Stimulated activated CD8-positive, alpha-beta memory T cell treated with anti-CD3 and anti-CD28 coated beads, Interleukin-15, amount 100 ng/mL, for 1 hour (primary cell): ENCODE measurements at places on chromosomes 3 and 15.

GRCh38 chr15:73632670-73633058 lies 525 bp downstream of the NPTN start:
- no peak for DNase-seq

DNA sequence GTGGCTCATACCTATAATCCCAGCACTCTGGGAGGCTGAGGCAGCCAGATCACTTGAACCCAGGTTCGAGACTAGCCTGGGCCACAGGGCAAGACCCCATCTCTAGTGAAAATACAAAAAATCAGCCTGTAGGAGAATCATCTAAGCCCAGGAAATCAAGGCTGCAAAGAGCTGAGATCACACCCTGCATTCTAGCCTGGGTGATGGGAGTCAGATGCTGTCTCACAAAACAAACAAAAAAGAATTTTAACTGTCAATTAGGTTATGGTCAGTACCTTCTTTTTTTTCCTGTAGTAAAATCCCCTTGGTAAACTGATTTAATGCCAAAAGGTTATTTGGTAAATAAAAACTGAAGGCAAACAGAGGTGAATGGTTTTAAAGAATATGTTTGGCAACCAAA lies 29.0 kb downstream of the TMCC1 start:
- DNase-seq = no peak

- DNase-seq = no peak
Measured at GRCh38 chr3:4995500-4996053, 16.3 kb downstream of the BHLHE40 start.

DNA sequence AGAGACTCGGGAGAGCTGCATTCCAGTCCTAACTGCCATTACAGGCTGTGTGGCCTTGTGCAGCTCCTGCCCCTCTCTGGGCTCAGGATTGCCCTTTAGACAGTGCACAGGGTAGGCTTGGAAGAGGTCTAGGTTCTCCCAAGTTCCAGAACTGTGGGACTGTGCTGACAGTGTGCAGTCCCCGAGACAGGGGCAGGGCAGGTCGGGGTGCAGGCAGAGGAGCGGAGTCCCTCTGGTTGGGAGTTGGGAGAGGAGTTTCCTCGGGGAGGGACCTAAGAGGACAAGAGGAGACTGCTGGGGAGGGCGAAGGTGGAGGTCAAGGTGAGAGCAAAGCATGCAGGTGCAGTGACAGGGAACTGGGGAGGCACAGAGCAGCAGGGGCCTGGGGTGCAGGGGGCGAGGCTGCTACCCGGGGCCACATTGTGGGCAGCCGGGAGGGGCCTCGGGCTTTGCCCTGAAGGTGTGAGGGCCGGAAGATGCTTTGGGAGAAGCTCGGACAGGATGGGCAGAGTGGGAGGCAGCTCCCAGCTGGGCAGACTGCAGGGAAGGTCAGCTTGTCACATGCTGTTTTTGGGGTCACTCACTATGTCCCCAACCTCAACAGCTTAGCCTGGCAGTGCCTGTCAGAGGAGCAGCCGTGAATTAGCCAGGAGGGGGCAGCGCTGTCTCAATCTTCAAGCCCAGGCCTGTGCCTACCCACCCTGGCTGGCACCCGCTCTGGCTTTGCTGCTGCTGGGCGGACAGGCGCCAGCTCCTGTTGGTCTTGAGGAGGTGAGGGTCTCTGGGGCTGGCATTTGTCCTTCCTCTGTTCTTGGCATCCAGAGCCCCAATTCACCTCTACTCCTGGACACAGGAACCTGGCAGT lies 15.4 kb upstream of the CSPG4 start:
- DNase-seq = peak; percentile 43

DNA sequence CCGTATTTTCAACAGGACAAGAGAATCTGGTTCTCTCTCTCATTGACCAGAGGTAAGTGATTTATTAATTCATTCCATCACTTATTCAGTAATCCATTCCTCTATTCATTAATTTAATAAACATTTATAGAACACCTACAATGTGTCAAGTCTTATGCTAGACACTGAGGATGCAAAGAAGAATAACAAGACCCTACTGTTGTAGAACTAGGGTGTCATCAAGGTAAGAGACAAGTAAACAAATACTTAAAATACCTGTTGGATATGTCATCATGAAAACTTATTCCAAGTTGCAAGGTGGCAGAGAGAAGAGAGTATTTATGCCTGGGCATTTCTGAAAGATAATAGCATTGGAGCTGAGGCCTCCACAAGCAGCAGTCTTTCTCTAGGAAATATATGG lies 257.8 kb downstream of the CDIN1 start:
- no peak for DNase-seq

- DNase-seq = no peak
Measured at GRCh38 chr15:92878593-92879053, 21.5 kb upstream of the CHD2 start.

GRCh38 chr3:56375654-56376053 lies 92.6 kb downstream of the ERC2 start:
- DNase-seq = no peak

- no peak for DNase-seq
Measured at GRCh38 chr15:49855917-49856637, 235.2 kb downstream of the DTWD1 start.

DNA sequence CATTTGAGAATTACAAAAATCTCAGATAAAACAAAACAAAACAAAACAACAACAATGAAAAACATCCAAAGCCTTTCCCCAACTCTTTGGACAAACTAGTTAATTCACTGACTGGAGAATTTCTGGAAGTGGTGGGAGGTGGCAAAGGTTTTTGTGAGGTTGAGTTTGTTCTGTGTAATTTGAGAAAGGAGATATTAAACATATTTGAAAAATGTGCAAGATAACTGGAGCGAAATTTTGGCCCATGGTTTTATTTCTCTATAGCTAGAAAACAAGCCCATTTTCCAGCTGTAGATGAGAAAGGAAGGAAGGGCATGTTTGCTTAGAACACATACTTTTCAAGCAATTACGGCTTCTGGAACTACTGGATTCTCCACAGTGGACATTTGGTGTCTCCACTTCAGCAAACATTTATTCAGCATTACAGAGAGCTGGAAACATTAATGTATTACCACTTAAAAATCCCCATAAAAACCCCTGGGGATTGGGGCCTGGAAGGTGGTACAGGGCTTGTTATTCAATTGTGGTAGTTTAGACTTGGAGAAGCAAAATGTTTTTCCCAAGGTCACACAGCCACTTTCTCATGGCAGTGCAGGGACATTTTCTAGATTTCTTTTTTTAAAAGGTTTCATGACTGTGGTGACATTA lies 135.8 kb downstream of the THSD4 start:
- no peak for DNase-seq

DNA sequence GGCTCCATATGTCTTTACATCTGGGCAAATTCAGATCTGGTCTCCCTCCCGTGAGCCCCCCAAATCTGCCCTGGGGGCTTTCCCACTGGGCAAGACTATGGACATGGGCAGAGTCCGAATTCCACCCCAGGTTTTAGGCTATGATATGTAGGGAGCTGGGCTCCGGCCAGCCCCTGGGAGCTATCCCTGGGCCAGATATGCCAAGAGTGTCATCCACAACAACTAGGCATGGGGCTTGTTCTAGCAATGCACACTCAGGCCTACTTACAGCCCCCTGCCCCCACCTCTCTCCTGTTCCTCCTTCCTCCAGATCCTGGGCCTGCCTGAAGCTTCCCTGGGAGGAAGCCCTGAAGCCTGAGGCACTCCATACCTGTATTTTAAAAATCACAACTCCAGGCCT lies 622 bp downstream of the XIRP1 start:
- no peak for DNase-seq

DNA sequence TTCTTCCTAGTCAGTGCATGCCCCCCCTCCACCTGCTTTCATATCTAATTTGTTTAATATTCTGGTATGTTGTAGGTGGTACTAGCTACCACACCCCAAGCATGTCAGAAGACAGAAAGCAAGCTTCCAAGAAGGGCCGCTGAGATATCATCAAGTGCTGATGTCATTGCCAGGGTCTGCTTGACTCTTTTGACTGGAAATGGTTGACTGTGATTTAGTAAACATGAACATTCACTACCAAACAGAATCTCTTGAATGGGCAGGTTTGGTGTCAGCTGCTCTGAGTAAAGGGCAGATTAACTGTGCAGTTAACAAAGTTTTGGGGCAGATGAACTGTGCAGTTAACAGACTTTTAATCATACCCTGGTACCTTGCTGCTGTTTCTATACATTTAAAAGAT lies 244.2 kb upstream of the SATB1 start:
- no peak for DNase-seq

- DNase-seq = no peak
Measured at GRCh38 chr3:123476967-123477750, 28.3 kb upstream of the ADCY5 start.

GRCh38 chr3:112365636-112366035 lies 32.7 kb downstream of the CD200 start:
- no peak for DNase-seq

- no peak for DNase-seq
Measured at GRCh38 chr3:15631426-15632211, 30.1 kb downstream of the BTD start.

- no peak for DNase-seq
Measured at GRCh38 chr3:153621953-153622352, 459.9 kb downstream of the RAP2B start.

DNA sequence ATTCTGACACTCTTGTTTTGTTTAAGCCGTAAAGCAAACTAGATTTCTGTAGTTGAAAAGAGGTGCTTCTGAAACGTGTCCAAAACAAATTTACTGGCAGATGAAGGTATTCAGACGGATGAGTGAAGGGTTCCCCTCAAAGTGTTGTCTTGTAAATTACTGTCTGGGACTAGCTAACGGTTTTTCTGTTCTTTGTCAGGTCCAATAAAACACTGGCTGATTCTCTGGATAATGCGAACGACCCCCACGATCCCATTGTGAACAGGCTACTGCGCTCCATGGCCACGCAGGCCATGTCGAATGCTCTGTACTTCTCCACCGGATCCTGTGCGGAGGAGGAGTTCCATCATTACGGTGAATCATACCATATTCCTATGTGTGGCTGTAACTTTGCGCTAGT lies 27.7 kb downstream of the TIPIN start:
- DNase-seq = no peak

GRCh38 chr3:149604125-149604875 lies 53.5 kb downstream of the WWTR1 start:
- DNase-seq = no peak

- DNase-seq = no peak
Measured at GRCh38 chr3:7288133-7288532, 427.2 kb downstream of the GRM7 start.

DNA sequence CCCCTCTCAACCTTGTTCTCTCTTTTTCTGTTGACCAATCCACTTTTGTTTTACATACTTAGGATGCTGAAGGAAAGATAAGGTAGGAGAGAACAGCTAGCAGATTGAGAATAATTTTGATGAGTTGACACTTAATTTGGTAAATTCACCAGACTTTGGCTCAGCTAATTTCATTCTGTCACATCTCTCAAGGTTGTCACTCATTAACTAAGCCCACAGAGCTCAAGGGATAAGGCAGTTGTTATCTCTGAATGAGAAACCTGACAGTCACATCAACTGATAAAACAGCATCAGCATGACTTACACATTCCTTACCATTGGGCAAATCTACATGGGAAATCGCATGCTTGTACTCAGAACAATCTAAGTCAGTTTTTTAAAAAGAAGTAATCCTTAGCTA lies 591.4 kb downstream of the NLGN1 start:
- DNase-seq = no peak

DNA sequence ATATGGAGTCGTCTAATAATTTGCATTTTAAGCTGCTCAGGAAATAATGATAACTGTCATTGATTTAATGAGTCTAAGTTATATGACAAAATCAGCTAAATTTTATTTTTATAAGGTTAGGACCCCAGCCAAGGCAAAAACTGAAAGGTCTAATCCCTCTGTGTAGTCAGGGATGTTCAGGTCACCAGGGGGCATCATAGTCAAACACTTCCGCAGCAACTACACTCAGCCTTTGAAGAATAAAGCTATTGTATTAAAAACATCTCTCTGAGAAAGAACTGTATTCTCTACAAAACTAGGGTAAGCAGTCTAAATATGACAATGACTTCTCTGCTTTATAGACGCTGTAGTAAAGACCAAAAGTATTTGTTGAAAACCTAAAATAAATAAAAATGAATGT lies 15.0 kb downstream of the INTS14 start:
- DNase-seq = no peak

- DNase-seq = no peak
Measured at GRCh38 chr15:26974120-26974780, 3.3 kb downstream of the GABRG3 start.

DNA sequence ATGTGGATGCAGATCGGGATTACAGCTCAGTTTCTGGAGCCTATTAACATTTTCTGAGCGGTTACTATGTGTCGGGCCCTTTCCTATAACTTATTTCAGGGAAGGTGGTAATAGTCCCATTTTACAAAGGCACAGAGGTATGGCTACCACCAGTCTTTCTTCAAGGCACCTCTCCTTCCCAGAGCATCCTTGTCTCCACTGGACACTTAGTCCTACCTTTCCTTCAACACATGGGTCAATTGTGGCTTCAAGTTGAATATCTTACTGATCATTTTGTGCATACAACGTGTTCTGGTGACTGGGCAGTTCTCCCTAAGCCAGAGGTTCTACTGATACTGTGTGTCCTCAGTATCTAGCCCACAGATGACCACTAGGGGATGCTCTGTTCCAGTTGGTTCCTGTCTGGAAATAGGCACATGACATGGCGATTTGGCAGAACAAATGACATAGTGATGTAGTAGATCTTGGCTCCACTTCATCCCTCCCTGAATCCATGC lies 60.7 kb upstream of the CMTM8 start:
- DNase-seq = no peak

- no peak for DNase-seq
Measured at GRCh38 chr3:10353160-10353559, 32.2 kb upstream of the SEC13 start.

DNA sequence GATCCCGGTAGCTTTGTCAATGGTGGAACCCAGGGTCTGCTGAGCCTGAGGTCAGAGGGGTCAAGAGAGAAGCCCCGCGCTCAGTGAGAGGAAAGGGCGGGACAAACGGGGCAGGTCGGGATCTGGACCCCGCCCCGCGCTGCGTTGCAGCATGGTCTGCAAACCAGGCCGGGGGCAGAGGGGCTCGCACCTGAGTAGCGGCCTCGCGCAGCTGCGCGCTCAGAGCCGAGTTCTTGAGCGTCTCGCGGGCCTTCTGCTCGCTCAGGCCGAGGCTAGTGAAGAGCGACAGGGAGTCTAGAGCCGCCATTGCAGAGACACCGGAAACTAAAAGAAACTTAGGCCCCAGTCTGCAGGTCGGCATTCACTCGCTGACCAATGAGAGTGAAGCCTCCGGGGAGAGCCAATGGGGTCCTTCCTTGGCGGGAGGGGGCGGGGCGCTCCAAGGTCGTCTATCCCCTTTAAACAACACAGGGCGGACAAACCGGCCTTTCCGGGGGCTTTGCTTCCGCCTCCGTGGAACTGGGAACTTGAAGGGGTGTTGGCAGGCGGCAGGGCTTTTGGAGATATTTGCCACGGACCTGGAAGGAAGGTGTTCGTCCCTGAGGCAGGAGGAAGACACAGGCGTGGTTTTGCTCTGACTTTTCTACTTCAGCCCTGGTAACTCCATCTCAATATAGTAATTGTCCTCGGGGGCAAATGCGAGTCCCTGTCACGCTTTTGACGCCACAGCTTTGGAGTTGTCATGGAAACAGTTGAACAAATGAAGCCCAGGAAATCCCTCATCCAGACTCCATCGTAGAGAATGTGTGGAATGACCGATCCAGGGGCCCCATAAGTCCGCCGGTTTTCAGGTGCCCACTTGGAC lies at the start of gene QARS1:
Gene QARS1, minus strand, starts transcription at position 331 of the 865 bp plus-strand sequence. Its CDS starts 24 bp downstream, at position 307.
- peak; percentile 80 for DNase-seq
